ENCODE measurements at places on chromosomes 12 and 14.

DNA sequence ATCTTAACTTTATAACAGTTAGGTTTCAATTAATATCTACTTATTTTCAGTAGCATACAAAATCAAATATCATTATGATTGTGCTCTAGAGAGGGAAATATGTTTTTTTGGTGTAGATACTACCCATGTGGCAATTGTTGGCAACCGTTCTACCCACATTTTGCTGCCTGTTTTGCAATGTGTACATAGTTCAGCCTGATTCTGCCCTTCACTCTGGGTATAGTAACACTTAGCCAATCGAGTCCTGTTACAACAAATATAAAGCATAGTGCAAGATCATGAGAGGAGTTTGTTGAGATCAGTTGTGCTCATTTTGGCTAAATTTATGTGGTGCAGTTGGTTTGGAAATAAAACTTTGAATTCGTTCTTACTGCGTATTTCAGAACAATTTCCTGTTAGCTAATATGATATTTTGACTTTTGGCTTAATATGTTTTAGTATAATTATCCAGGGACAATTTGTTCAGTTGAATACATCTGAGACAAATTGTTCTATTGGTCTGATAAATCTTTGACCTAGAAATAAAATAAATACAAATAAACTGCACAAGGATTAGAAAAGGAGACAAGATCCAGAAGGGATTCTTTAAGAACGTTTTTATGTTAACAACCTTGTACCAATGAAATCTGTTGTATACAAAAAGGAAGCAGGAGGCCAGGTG lies 76.9 kb downstream of the ATF7IP start:
- DNase-seq: no peak

DNA sequence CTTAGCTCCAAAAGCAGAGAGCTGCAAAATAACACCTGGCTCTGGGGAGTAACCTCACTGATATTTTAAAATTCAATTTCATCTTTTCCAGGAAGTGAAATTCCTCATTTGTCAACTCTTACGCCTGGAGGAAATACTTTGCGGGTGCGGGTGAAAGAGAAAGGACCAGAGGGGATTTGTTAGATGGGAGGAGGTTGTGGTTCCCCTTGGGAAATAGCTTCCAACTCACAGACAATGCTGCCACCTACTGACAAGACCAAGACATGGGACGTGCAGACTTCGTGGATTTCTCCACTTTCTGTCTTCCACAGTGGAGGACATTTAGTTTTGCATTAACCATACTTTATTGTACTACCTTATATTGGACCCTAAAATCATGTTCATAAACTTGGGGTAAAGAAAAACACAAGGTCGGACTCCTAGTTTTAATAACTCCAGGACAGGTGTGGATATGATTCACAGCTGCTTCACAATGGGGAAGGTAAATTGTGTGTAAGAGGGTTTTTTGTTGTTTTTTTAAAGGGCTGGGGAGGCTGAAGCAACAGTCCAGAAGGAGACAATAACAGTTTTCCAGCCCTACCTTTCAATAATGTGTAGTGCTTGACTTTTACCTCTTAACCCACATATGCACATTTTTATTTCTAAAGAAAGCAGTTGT lies 10.8 kb downstream of the FBXL14 start:
- DNase-seq: peak; percentile 34

GRCh38 chr14:70514168-70515069 lies 20.4 kb downstream of the ADAM20 start:
- no peak for DNase-seq

GRCh38 chr12:133058203-133059113 lies 21.1 kb downstream of the ZNF84 start:
- DNase-seq: no peak

DNA sequence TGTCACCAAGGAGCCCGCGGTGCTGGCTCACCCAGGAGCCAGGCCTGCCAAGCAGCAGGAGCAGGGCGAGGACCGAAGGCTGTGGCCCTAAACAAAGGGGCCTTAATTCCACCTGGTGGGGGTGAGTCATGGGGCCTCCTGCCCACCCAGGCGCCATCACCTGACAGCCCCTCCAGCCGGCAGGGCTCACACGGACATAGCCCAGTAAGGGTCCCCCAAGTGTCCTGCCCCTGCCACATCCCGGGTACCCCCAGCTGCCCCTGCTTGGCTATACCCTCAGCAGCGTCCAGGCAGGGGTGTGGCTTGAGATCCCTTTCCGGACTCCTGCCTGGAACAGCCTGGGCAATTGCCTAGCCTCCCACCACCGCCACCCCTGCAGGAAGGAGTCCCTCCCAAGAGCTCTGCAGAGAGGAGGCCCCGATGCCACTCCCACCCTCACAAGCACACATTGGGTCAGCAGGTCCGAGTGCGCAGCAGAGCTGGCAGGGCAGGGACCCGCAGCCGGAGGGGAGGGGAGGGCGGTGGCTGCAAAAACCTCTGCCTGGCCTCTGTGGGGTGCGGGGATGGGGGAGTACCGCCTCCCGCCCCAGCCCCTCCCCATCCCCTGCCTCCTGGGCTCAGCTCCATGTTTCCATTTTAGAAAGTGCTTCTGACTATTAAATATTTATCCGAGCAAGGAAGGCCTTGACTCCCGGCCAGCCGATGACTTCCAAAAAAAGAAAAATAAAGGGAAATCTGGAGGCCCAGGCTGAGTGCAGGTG lies 4.6 kb downstream of the AHNAK2 start:
- DNase-seq: no peak

DNA sequence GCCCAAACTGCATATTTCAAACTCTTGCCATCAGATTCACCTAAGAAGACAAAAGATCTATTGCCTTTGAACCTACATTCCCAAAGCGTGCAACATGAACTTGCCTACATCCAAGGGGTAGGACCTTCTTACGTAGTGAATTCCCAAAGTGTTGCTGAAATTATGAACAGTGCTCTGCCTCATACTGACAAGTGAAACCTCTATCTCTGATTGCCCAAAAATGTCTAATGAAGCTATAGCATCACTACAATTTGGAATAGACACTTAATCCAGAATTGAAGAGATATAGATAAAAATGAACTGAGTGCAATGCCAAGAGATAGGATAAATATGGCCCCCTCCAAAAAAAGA lies 31.1 kb downstream of the CLEC2D start:
- no peak for DNase-seq

All from GM06990 (cell line).